ENCODE measurements at places on chromosomes 11 and 22.

GRCh38 chr11:60858731-60859464 is 3.1 kb upstream of the PTGDR2 start:
- DNase-seq: no peak

GRCh38 chr22:49301398-49302149 is 526.1 kb downstream of the BRD1 start:
- DNase-seq: no peak

DNA sequence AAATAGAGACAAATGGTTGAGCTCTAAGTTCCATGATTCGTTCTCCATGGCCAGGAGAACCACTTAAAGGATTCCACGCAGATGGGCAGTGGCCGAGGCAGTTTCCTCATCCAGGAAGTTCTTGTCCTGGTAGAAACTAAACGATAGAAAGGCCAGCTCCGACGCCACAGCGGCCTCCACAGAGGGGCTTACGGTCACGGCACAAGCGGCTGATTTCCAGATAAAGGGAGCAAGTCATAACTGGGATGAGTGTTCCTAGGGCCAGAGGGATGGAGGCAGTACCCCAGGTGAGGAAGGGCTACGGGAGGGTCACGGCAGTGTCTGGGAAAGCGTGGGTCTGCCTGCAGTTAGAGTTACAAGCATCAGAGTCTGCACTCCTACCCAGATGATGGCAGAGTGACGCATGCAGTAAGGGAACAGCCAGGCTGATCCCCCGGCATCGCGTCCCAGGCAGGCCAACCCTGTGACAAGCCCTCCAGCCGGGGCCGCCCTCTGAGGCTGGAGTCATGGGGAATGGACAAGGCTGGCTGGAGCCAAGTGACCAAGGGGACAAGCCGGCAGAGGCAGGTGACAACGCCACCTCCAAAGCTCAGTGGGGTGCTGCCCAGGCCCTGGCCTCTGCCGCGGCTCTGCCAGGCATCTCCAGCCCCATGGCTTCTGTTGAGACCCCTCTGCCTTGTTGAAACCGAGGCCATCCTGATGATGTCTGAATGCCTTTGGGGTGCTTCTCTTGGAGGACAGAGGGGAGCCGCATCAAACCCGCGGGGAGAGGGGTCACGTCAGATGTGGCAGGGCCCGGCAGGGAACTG is 475.1 kb downstream of the BRD1 start:
- peak; percentile 70 for DNase-seq

DNA sequence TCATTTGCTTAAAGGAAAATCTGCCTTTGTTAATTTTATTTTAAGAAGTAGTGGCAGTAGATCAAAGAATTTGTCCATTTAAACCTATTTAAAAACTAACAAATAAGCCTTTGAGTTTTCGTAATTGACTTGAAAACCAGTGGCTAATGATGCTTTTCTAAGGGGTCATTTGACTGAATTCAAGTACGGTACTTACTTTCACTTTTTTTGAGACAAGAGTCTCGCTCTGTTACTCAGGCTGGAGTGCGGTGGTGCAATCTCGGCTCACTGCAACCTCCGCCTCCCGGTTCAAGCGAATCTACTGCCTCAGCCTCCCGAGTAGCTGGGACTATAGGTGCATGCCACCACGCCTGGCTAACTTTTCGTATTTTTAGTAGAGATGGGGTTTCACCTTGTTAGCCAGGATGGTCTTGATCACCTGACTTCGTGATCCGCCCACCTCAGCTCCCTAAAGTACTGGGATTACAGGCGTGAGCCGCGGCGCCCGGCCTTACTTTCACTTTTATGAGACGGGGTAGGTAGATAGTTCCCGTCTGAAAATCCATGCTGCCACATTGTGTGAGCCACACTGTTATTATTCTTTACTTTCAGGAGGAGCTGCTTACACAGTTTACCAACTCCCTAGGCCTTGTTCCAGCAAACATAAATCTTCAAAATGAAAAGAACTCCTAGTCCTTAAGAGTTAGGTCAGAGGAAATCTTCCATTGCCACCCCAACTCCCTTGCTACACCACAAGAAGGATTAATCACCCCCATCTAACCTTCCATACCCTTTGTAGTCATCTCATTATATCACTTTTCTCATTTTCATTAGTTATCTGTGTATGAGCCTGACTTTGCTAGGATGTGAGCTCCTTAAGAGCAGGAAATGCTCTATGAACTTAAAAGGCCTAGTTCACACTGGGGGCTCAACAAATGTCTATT is 926.6 kb upstream of the CCDC90B start:
- DNase-seq: no peak

DNA sequence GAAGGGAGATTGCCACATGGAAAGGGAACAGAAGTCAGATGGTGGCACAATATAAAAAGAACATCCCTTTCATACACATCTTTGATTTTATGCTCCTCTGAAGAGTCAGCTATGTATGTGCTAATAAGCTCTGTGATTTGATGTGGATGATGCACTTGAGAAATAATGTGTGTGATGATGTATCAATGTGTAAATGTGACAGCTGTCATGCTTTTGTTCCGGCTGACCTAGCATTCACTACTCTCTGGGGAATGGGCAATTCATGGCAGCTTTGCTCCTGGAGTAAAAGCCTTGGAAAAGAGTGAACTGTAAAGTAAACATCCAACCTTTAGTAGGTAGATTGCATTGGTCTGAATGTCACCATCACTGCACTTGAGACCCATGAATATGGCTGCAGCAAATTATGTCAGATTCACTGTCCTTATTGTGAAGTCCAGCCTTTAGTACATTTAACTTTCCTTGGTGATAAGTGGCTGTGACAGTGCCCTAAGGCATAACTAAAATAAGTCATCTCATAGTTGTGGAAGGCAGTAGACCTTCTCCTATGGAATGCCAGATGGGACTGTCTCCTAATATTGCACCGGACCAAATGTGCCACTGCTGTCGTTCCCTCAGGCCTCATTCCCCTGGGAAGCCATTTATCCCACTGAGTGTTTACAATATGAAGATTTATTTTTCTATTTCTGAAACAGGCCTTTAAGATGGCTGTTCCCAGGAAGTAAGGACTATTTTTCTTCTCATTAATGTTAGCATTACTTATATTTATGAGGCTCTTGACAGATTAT is 178.2 kb upstream of the CCDC90B start:
- DNase-seq: no peak

GRCh38 chr11:131041331-131042040 is 125.2 kb upstream of the SNX19 start:
- DNase-seq: no peak

GRCh38 chr11:66868082-66868725 is 11.3 kb downstream of the LRFN4 start:
- peak; percentile 49 for DNase-seq

DNA sequence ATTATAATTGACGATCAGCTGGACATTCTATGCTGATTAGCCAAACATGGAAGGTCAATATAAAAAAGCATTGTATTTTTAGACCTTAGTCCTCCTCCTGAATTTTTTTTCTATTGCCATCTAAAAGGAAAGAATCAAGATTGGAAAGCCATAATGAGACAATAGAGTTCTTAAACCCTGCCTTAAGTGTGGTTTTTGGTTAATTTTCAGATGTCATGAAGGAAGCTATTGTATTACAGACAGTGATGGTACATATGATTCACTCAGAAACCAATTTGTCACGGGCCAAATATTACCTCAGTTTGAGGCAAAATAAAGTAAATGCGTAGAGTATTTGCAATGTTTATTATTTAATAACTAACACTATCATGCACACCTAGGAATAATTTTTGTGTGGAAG is 1164.0 kb upstream of the RAG2 start:
- no peak for DNase-seq

Measured in osteoblast (primary cell).